Stimulated activated CD8-positive, alpha-beta memory T cell treated with anti-CD3 and anti-CD28 coated beads, Interleukin-2, amount 100 ng/mL, for 1 hour (primary cell): ENCODE measurements at places on chromosomes 5 and 9.
A peak's percentile ranks its signal among the peaks of the same experiment; 100 is the strongest.

- no peak for DNase-seq
Measured at GRCh38 chr9:6894135-6894534, 136.4 kb downstream of the KDM4C start.

GRCh38 chr9:36191290-36191645, 547 bp downstream of the CLTA start:
- DNase-seq: peak; percentile 12

GRCh38 chr9:34990908-34991606, 1.5 kb downstream of the DNAJB5 start:
- no peak for DNase-seq

DNA sequence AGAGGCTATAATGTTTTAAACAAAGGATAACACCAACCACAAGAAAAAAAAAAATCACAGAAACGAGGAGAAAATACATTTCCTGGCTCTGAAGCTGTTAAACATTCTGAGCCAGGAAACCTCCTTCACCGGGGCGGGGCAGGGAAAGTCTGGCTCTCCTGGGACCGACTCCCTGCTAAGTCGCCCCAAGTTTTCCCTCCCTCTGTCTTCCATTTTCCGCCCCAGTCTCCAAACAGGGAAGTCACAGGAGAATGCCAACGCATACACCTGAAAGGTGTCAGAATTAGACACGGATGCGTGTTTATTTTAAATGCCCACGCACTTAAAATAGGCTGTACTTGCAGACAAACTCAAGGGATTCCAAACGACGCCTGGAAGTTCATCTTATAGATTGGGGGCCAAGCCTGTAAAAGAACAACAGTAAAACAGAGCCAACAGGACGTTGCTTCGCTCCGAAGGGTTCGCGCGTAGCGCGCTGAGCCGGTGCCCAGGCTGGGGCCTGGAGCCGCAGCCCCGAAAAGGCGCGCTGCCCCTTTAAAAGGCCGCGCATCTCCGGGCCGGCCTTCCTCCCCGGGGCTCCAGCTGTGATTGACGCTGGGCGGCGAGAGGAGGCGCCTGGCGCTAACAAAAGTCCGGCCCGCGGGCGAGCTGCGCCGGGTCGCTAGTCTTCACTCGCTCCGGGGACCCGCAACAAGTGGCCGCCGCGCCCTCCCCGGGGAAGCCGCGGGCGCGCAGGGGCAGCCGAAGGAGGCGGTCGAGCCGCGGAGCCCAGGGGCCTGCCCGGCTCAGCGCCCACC, at the start of gene FBXL7:
FBXL7 (plus strand) TSS at position 653 of the 797 bp plus-strand sequence.
- no peak for DNase-seq

GRCh38 chr5:36659411-36659810, 53.0 kb downstream of the SLC1A3 start:
- DNase-seq: no peak

GRCh38 chr5:10826971-10827370, 65.9 kb upstream of the DAP start:
- DNase-seq: no peak

GRCh38 chr5:178940569-178941360, at the start of gene ZNF454:
Gene ZNF454, plus strand, starts transcription at chr5:178941198. Its CDS starts 1,594 bp downstream, at chr5:178942792.
- DNase-seq: no peak

DNA sequence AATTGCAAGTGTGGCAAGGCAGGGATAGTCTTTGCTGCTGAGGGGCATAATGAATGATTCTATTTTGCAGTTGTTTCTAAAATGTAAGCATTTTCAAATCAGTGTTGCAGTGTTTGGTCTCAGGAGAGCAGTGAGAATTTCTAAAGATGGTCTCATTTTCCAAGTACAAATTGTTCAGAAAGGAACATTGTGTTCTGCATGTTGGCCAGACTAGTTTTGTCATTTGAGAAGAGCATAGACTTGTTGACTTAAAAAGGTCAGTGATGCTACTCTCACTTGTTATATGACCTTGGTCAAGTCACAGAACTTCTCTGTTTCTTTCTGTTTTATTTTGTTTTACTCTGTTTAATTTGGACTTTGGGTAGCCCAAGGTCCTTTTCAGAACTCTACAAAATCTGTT, 344.6 kb downstream of the OSTF1 start:
- DNase-seq: no peak

DNA sequence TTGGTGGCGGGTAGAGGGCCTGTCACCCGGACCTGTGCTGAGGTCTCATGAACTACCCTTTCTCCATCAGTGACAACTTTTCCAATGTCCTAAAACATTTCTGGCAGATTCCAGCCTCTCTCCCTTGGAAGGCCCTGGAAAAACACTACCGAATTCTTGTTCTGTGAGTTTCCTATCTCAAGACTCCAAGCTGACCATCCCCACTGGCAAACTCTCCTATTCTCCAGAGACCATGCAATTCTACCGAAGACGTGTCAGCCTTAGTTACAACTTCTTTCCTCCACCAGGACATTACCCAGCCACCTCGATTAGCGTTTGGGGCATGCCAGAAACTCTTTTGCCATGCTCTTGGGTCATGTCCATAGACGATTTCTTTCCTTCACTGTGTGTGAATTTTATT, 26.8 kb upstream of the GABRP start:
- DNase-seq: no peak

DNA sequence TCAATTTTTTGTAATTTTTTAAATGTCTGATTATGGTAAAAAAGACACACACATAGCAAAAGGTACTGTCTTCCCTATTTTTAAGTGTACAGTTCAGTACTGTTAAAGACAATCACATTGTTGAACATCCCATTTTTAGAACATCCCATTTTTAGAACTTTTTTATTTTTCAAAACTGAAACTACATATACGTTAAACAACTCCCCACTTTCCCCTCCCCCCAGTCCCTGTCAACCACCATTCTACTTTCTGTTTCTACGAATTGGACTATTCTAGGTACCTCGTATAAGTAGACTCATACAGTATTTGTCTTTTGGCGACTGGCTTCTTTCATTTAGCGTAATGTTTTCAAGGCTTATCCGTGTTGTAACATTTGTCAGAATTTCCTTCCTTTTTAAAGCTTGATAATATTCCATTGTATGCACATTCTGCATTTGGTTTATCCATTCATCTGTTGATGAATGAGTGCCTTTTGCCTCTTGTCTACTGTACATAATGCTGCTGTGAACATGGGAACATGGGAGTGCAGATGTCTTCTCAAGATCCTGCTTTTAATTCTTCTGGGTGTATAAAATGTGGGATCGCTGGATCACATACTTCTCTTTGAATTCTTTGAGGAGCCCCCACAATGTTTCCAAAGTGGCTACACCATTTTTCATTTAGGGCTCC, 154.0 kb downstream of the PIK3R1 start:
- no peak for DNase-seq

- DNase-seq: no peak
Measured at GRCh38 chr9:136572003-136572827, 26.4 kb upstream of the NOTCH1 start.

- no peak for DNase-seq
Measured at GRCh38 chr9:120438111-120438510, 141.9 kb downstream of the CDK5RAP2 start.

DNA sequence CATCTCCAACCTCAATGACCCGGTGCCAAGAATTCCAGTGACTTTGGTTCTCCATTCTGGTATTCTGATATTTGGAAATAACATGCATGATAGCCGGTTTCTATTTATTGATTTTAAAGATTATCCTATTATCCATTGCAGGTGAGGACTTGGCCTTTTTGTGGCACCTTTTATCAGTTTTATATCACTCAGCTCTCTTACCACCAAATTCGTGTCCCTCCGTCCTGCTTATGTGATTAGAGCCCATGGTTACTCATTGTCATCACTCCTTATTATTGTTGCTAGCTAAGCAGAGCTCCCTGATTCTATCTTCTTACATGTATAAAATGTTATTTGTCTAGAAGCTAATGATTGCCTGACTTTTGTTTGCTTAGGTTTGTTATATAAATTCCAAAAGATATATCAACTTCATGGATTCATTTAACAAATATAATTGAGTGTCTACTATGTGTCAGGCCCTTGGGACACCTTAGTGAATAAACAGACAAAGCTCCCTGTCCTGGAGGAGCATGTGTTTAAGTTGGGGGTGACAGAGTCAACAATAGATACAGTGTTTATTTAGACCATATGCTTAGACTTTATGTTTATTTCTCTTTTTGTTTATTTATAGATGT, 138.2 kb downstream of the ADAMTS16 start:
- DNase-seq: no peak

DNA sequence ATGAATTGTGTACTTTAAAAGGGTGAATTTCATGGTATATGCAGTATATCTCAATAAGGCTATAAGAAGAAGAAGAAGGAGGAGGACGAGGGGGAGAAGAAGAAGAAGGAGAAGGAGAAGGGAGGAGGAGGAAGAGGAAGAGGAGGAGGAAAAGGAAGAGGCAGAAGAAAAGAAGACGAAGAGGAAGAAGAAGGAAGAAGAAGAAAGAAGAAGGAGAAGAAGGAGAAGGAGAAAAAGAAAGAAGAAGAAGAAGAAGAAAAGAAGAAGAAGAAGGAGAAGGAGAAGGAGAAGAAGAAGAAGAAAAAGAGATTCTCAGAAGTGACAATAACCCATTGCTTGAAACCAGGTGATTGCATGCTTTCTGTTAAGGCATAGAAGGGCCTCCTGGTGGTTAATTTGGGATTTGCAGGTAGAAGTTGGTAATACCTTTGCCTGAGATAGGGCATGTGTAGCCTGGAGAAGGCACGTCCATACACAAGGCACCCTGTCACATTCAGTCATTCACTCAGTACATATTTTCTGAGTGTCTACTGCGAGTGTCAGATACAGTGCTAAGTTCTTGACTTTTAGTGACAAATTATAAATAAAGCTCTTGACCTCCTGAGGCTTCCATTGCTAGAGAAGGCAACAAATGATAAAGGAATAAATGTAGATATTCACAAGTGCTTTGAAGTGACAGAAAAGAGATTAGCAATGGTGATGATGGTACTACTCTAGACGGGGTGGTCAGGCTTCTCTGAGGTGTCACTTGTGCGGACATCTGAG, 231.3 kb downstream of the NPR3 start:
- no peak for DNase-seq

DNA sequence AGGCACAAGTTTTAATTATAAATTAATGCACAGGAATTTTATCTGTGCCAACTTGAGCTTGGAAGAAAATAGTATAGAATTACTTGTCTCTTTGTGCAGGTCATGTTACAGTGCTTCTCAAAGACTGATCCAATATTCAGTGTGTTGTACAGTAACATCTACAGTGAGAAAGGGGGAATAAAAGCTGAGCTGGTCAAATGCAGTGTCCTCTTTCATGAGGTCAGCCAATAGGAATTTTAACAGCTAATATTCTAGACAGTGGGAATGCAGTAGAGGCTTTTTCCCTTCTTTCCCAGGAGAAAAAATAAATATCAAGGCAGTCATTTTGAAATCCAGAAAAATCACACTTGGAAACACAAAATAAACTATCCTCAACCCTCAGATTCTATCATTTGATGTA, 95.7 kb upstream of the ITGA1 start:
- DNase-seq: no peak

DNA sequence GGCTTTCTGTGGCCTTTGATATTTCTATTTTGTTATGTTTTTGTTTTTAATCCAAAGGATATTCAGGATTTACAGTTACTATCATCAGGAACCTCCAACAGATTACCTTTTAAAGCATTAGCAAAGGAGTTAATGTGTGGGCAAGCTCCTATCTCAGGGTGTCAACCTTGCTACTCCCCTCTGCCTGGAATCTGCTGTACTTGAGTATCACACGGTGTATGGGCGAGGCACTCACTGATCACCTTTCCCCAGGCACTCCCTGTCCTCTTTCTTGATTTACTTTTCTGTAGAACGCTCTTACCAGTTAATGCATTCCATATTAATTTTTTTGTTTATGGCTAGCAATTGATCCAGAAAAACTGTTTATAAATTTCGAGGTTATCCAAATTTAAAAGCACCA, 117.0 kb upstream of the GAS1 start:
- DNase-seq: no peak

DNA sequence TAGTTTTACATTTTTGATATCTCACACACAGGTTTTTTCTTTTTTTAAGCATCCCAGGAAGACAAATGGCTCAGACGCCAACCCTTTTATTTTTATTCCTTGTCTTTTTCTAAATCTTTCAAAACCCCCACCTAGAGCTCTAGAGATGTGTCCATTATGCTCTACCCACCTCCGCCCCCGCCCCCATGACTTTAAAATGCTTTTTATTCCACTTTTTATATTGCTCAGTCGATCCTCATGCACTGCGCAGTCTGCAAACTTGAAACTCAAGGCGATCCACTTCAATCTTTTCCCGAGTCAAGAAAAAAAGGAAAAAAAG, 411 bp upstream of the MAT2B start:
- no peak for DNase-seq
